A549 treated with RU486 at 1 μM for 4 hours (cell line): ENCODE measurements at places on chromosomes 5 and 9. TPM values are rescaled to one million over a fixed set of nuclear protein-coding genes. Genes with fewer than 3 reads are reported as not detected.

The RANBP17 gene
- 2.0 to 3.2 TPM (median 2.6 TPM) in 5 replicates for total RNA-seq

The RIC1 gene
- total RNA-seq = 9.2 to 12.9 TPM (median 12.5 TPM) in 5 replicates

The FOXB2 gene
- not detected in 5 replicates for total RNA-seq

The SLC6A19 gene
- 0.04 TPM in 1 of 5 replicates, not detected in the others for total RNA-seq

The CCDC152 gene
- total RNA-seq = not detected in 5 replicates

The CARD9 gene
- total RNA-seq = 0.42 to 1.9 TPM (median 0.95 TPM) in 5 replicates

The SLU7 gene
- total RNA-seq = 43.5 to 66.4 TPM (median 47.9 TPM) in 5 replicates

The SPINK5 gene
- total RNA-seq = not detected in 5 replicates

The TMEFF1 gene
- 0.30 to 1.6 TPM (median 1.3 TPM) in 5 replicates for total RNA-seq

The ORM2 gene
- not detected in 5 replicates for total RNA-seq

The RPS14 gene
- 2,822 to 3,025 TPM (median 2,935 TPM) in 5 replicates for total RNA-seq

The STING1 gene
- total RNA-seq = 0.85 to 1.4 TPM (median 0.98 TPM) in 5 replicates

The NDUFAF2 gene
- 72.2 to 85.7 TPM (median 80.0 TPM) in 5 replicates for total RNA-seq

The PCDHGB2 gene
- total RNA-seq = 0.08 TPM in 2 of 5 replicates, not detected in the others

The PPP2R2B gene
- 0.07 to 0.37 TPM (median 0.12 TPM) in 5 replicates for total RNA-seq

The MAN2A1 gene
- total RNA-seq = 5.4 to 17.3 TPM (median 16.0 TPM) in 5 replicates

The NADK2 gene
- 7.2 to 12.8 TPM (median 12.3 TPM) in 5 replicates for total RNA-seq

The LEAP2 gene
- total RNA-seq = 0.56 to 1.1 TPM (median 0.76 TPM) in 5 replicates

The CSF2 gene
- 0.27 to 0.79 TPM (median 0.50 TPM) in 5 replicates for total RNA-seq

The SPATA31A3 gene
- not detected in 5 replicates for total RNA-seq

The OGN gene
- total RNA-seq = not detected in 5 replicates

The CDH18 gene
- not detected in 5 replicates for total RNA-seq

The CARTPT gene
- not detected in 5 replicates for total RNA-seq

The SMARCA2 gene
- 24.7 to 41.5 TPM (median 26.1 TPM) in 5 replicates for total RNA-seq

The LCN1 gene
- total RNA-seq = not detected in 5 replicates

The SWI5 gene
- 42.4 to 49.6 TPM (median 45.6 TPM) in 5 replicates for total RNA-seq

The AGXT2 gene
- total RNA-seq = not detected in 5 replicates

The ERCC8 gene
- 9.5 to 17.9 TPM (median 13.4 TPM) in 5 replicates for total RNA-seq

The PAEP gene
- total RNA-seq = 0.25 to 0.66 TPM (median 0.30 TPM) in 3 of 5 replicates, not detected in the others

The SLC35D2 gene
- 15.5 to 20.1 TPM (median 18.2 TPM) in 5 replicates for total RNA-seq

The KIAA1958 gene
- total RNA-seq = 1.8 to 2.4 TPM (median 2.3 TPM) in 5 replicates

The AJM1 gene
- total RNA-seq = 3.1 to 4.4 TPM (median 4.0 TPM) in 5 replicates

The LHX6 gene
- 0.32 to 0.39 TPM (median 0.38 TPM) in 5 replicates for total RNA-seq

The TAF1L gene
- total RNA-seq = 0.02 TPM in 1 of 5 replicates, not detected in the others

The MTAP gene
- total RNA-seq = 7.1 to 16.5 TPM (median 12.4 TPM) in 5 replicates

The FEM1C gene
- 2.9 to 7.5 TPM (median 7.0 TPM) in 5 replicates for total RNA-seq

The RGMB gene
- 6.2 to 9.3 TPM (median 8.8 TPM) in 5 replicates for total RNA-seq

The UGCG gene
- total RNA-seq = 10.2 to 22.9 TPM (median 21.0 TPM) in 5 replicates

The CYSRT1 gene
- total RNA-seq = 2.7 to 4.3 TPM (median 4.1 TPM) in 5 replicates

The PLAC8L1 gene
- 0.29 TPM in 1 of 5 replicates, not detected in the others for total RNA-seq

The MFAP3 gene
- total RNA-seq = 17.6 to 34.1 TPM (median 24.1 TPM) in 5 replicates

The TNFSF15 gene
- total RNA-seq = 0.26 to 0.40 TPM (median 0.31 TPM) in 5 replicates

The GLRA1 gene
- not detected in 5 replicates for total RNA-seq

The MVB12B gene
- total RNA-seq = 5.8 to 7.9 TPM (median 7.6 TPM) in 5 replicates

The CD72 gene
- 0.25 to 0.30 TPM (median 0.30 TPM) in 3 of 5 replicates, not detected in the others for total RNA-seq

The WNT8A gene
- not detected in 5 replicates for total RNA-seq

The MINAR2 gene
- total RNA-seq = not detected in 5 replicates

The FRMPD1 gene
- total RNA-seq = 0.03 to 0.05 TPM in 2 of 5 replicates, not detected in the others

The MARCHF3 gene
- total RNA-seq = 0.88 to 1.3 TPM (median 0.95 TPM) in 5 replicates

The MRRF gene
- total RNA-seq = 60.3 to 76.2 TPM (median 68.9 TPM) in 5 replicates

The PCDHGB4 gene
- 0.56 to 1.1 TPM (median 0.93 TPM) in 5 replicates for total RNA-seq

The PCA3 gene
- not detected in 5 replicates for total RNA-seq

The PRRC1 gene
- total RNA-seq = 37.9 to 51.6 TPM (median 48.8 TPM) in 5 replicates

The PCDHB9 gene
- 0.03 to 0.06 TPM in 2 of 5 replicates, not detected in the others for total RNA-seq

The SHC3 gene
- 0.39 to 0.57 TPM (median 0.46 TPM) in 5 replicates for total RNA-seq

The AOPEP gene
- 174 to 225 TPM (median 216 TPM) in 5 replicates for total RNA-seq
